Activated CD8-positive, alpha-beta memory T cell treated with anti-CD3 and anti-CD28 coated beads for 4 hours (primary cell): ENCODE measurements at places on chromosomes 5 and 9.

GRCh38 chr5:150356575-150357294 is 762 bp upstream of the TCOF1 start:
- no peak for DNase-seq

DNA sequence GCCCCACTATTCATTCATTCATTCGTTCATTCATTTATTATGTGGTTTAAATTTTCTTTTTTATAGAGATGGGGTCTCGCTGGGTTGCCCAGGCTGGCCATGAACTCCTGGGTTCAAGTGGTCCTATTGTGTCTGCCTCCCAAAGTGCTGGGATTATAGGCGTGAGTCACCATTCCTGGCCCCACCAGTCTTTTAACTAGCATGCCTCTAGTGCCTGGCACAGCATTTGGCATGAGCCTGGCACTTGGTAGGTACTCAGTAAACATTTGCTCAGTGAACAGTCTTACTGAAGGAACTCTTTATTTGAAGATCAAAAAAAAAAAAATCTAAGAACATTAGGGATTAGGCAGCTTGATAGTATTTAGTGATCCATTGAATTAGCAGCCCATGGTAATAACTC is 98.1 kb downstream of the KDM4C start:
- no peak for DNase-seq

DNA sequence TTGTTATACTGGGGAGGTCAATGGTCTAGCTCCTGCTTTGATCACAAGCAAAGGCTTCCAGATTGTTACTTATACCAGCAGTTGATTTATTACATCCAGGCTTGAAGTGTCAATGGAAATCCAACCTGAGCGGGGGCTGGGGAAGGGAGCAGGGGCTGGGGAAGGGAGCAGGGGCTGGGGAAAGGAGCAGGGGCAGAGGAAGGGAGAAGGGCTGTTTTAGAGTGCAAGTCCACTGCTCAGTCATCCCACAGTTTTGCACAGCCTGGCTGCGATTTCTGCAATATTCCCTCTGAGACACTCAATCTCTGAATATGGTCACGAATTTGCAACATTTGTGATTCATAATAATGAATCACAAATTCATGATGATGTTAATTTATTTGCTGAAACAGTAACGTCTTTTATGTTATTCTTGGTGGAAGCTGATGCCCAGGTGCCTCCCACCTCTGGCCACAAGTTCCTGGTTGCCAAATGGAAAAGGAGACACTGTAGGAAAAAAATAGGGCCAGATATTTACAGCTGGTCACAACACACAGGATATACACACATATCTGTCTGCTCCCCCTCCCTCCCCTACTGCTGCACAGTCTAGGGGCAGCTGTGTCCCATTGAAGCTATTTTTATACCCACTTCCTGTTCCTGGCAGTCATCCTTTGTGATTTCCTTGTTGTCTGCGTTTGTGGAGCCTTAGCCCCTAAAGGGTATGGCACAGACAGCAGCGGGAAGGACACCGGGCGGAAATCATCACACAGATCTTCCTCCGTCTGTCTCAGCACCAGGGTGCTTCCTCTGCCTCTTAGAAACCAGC is 325.1 kb downstream of the GADD45G start:
- no peak for DNase-seq

DNA sequence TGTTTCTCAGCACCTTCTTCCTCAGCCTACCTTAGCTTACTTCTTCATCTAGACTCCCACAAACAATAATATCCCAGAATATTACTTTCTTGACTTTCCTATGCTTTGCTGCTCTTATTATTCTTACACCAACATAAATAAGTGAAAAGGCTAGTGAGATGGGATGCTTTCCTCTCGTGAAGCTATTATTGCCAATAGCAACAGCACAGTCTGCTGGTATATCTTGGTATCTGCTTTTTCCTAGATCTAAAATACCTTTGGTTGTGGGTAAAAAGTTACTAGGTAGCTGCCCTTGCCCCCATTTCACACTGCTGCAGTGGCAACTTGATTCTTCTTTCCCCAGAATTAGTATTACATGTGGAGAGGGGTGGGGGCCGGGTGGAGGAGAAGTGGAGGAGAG is 26.1 kb upstream of the GLIPR2 start:
- DNase-seq: no peak

GRCh38 chr5:116495786-116496357 is 78.8 kb downstream of the SEMA6A start:
- DNase-seq: no peak

DNA sequence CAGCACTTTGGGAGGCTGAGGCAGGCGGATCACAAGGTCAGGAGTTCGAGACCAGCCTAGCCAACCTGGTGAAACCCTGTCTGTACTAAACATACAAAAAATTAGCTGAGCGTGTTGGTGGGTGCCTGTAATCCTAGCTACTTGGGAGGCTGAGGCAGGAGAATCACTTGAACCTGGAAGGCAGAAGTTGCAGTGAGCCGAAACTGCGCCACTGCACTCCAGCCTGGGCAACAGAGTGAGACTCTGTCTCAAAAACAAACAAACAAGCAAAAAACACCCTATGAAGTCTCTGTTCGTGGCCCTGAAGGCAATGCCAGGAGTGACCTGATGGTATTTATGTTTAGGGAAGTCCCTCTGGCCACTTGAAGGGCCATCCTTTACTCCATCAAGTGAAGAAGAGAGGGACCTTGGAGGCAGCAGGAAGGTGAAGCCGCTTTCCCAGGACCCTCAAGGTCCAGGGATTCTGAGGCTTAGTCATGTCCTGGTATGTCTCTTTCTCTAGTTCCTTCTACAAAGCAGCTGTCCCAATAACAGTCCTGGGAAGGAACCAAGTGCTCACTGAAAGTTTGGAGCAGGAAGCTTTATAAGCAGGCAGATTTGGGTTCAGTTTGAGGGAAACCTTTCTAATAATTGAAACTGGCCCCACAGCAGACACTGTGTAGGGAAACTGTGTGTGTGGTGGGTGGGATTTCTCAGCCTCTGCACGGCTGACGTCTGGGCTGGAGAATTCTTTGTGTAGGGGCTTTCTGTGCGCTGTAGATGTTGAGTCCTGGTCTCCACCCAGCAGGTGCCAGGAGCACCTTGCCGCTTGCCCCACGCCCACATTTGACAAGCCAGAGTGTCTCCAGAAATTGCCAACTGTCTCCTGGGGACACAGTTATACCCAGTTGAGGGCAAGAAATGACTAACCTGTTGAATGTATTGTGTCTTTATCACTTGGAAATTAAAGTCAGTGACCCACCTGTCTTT is 12.5 kb downstream of the PHF2 start:
- DNase-seq: no peak

- no peak for DNase-seq
Observed at GRCh38 chr5:168301593-168302390, 10.3 kb downstream of the WWC1 start.

DNA sequence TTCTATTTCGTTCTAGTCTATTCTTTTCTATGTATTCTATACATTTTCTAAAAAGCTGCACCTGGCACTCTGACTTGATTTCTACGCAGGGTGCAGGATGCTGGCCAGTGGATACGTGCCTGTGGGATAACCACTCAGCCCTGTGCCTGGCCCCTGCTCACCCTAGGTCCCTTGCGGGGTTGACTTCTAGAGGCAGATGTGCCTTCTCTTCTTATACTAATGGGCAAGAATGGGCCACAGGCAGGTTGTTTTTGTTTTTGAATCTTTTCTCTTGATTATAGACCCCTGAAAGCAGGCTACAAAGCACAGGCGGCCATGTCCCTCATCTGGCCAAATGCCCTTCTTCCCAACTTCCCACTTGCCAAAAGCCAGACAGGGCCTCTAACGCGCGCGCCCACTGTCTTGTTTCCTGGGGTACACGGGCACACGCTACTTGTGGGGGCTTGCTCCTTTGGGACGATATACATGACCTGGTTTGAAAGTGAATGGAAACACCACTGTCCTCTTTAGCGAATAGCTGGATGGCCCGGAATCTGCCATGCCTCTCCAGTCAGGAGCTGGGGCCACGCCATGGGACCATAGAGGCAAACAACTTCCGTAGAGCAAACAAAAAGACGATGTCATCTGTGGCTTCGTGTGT is 162.7 kb upstream of the IRX2 start:
- DNase-seq: no peak

- no peak for DNase-seq
Observed at GRCh38 chr5:147534172-147534951, 24.5 kb upstream of the DPYSL3 start.
